ENCODE measurements at places on chromosomes 6 and 20. TPM values are rescaled to one million over a fixed set of nuclear protein-coding genes. Genes with fewer than 3 reads are reported as not detected.

GRCh38 chr6:53943395-53943794 is 148.6 kb downstream of the LRRC1 start:
- DNase-seq, result peak; percentile 83

DNA sequence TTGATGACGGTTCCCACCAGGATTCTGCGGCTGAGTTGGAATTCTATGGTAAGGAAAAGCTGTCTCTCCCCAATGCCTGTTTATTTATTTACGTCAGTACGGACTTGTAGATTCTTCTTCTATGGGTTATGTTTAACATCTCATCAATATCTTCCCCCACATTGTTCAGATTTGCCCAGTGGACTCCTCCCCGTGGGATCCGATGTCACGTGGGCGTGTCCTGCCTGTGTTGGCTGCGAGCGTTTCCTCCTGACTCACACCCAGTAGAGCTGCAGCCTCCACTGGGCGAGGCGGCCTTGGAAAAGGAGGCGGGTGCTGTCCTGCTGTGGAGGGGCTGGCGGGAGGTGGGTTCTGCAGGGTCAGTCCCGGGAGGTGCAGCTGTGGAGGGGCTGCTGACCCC is 46.8 kb upstream of the SLCO4A1 start:
- DNase-seq, result peak; percentile 84

DNA sequence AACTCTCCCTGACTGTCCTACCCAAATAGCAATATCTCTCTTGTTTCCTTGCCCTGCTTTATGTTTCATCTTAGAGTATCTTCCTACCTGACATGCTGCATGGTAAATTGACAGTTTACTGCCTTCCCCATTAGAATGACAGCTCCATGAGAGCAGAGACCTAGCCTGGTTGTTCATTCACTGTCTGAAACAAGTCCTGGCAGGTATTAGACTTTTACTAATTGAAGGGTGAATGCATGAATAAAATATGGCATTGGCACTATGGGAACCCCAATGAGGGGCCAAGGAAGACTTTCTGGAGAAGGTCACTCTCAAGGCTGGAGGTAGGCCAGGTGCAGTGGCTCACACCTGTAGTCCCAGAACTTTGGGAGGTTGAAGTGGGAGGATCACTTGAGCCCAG is 3.8 kb upstream of the CITED2 start:
- DNase-seq, result no peak

- peak; percentile 57 for DNase-seq
Observed at GRCh38 chr6:54074578-54075195, 36.6 kb upstream of the MLIP start.

- peak; percentile 65 for DNase-seq
Observed at GRCh38 chr6:30889921-30890645, 5.8 kb downstream of the DDR1 start.

Gene RHAG
- 1.4 TPM for total RNA-seq

All from right cardiac atrium (tissue), 5 donors.